Stimulated activated CD8-positive, alpha-beta memory T cell treated with anti-CD3 and anti-CD28 coated beads, Interleukin-15, amount 100 ng/mL, for 48 hours (primary cell): ENCODE measurements at places on chromosomes 12 and 14.

GRCh38 chr12:129659961-129660622, 243.7 kb downstream of the TMEM132D start:
- no peak for DNase-seq

DNA sequence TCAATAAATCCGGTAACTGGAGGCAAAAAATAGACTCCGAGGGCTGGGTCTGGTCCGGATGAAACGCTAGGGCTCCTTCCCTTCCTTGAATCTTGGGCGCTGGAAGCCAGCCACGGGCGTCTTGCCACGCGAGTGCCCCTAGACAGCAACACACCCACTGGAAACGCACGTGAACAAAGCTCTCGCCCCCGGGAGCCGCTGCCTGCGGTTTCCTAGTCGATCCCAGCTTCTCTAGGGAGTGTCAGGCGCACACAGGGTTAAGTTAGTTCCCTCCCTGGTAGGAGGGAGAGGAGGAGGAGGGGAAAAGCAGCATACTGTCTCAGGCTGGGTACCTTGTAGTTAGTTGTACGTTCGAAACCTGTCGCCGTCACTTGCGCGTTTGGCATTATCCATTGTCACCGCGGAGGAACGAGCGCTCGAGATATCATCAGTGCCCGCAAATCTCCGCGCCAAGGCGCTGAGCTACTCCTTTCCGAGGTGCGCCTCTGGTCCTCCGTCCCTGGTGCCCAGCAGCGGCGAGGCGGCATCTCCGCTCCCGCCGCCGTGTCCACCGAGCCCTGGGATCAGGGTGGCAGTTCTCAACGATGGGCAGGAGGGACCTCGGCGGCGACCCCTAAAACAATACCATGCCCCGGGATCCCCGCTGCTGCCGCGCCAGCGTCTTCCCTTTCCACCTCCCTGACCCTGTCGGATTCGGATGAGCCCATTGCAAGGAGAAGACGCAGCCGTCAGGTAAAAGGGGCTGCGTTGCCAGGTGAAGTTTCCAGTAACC, at the start of gene FLRT2:
Gene FLRT2, plus strand, starts transcription at position 342 of the 772 bp plus-strand sequence. CDS start 91,371 bp downstream, outside the sequence.
- DNase-seq = no peak

GRCh38 chr12:3204730-3205531, 127.8 kb downstream of the TSPAN9 start:
- DNase-seq = no peak

GRCh38 chr14:70785556-70785955, 23.8 kb downstream of the MAP3K9 start:
- DNase-seq = no peak

GRCh38 chr12:98453492-98453891, 61.9 kb upstream of the TMPO start:
- DNase-seq = no peak

- no peak for DNase-seq
Observed at GRCh38 chr14:85118274-85118673, 411.7 kb upstream of the FLRT2 start.

DNA sequence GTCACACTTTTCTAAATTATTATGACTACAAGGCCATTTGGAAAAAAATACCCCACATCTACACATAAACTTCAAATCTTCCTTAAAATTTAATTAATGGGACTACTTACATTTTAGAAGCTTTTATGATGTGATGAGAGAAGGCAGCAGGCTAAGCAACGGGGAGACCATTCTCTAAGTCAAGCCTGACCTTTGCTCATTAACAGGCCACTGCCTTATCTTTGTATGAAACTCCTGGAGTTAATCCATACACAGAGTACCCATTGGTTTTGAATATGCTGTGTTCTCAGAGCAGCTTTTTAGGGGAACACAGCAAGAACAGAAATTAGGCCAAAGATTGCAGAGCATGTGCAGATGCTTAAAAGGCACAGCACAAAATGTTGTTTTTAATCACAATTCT, 35.5 kb upstream of the LRIG3 start:
- DNase-seq = no peak

GRCh38 chr14:68401855-68402254, 391.0 kb downstream of the ZFP36L1 start:
- DNase-seq = no peak

- peak; percentile 32 for DNase-seq
Observed at GRCh38 chr14:102593061-102593824, 794 bp downstream of the RCOR1 start.

DNA sequence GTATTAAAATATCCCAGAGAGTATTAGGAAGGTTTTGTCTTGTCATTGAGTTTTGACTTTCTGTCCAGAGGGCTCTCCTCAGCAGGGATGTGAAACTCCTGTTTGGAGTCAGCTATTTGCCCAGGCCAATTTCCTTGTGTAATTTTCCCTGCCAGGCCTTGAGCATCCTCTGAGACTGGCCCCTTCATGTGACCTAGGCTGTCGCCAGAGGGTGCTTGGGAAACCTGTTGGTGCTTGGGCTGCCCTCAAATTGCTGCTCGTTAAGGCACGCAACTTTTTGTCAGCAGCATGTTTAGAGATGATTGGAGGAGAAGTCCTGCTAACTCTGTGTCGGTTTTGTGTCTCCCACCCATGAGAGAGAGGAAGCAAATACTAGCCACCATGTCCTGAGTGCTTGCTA, 39.1 kb downstream of the IQSEC3 start:
- DNase-seq = no peak

DNA sequence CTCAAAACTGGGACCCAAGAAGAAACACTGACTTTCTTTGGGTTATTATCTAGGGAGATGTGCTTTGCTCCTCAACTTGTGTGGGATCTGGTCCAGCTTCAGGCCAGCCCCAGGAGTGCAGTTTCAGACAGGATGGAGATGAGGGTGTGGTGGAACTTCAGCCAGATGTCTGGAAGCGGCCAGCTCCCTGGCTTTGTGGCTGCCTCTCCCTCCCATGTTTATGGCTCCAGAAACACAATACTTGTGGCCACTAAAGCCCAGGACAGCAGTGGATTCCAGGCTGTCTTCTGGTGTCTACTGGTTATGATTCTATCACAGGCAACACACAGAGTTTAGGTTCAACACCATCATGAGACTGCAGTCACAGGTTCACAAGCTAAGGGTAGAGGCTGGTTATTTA, 44.2 kb upstream of the EMP1 start:
- DNase-seq = no peak

- no peak for DNase-seq
Observed at GRCh38 chr12:39619316-39619659, 315 bp downstream of the ABCD2 start.

DNA sequence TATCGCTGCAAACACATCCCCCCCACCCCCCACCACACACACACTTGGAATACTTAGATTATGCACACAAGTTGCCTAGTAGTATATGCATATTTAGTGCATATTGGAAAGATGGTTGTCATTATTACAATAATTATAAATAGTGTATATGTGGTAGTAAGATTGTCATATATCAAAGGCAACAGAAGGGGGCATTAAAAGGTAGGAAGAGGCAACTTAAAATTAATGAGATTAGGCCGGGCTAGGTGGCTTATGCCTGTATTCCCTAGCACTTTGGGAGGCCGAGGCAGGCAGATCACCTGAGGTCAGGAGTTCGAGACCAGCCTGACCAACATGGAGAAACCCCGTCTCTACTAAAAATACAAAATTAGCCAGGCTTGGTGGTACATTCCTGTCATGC, 52.1 kb downstream of the GSC start:
- DNase-seq = no peak

- no peak for DNase-seq
Observed at GRCh38 chr12:101021911-101022388, 188.1 kb downstream of the SLC5A8 start.

GRCh38 chr12:53575502-53576249, 50.5 kb downstream of the ATF7 start:
- no peak for DNase-seq

GRCh38 chr14:72704502-72704901, 189.4 kb downstream of the DPF3 start:
- no peak for DNase-seq

DNA sequence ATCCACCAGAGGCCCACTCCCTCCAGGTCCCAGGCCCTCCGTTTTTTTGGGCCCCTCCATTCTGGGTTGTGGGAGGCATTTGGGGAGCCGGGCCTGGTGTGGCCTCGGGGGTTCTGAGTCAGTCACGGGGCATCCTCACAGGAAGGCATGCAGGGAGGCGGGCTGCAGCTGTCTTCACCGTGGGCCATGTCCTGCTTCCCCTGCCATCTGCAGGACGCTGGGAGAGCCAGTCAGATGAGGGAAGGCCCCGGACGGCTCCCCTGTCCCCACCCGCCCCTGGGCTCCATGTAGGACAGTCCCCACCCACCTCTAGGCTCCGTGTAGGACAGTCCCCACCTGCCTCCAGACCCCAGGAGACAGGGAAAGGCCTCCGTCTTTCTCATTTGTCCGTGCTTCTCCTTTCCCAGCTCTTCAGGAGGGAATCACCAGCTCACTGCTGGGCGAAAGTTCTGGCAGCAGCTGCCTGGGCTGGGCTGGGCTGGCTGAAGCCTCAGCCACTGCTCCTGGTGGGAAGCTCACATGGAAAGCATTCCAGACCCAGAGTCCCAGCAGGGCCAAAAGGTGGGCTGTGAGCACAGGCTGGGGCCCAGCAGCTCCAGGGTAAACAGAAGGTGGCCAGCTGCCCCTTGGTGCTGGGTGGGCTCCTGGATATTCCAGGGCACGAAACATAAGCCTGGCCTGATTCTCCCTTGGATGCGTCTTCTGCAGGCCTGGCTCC, 217.8 kb downstream of the KIF26A start:
- DNase-seq = no peak

DNA sequence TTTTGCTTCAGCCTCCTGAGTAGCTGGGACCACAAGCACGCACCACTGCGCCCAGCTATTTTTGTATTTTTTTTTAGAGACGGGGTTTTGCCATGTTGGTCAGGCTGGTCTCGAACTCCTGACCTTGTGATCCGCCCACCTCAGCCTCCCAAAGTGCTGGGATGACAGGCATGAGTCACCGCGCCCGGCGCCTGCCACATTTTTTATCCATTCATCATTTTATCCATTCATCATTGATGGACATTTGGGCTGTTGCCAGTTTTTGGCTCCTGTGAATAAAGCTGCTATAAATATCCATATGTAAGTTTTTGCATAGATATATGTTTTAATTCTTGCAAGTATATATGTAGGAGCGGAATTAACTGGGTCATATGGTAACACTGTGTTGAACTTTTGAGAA, 79.5 kb downstream of the DAAM1 start:
- no peak for DNase-seq

DNA sequence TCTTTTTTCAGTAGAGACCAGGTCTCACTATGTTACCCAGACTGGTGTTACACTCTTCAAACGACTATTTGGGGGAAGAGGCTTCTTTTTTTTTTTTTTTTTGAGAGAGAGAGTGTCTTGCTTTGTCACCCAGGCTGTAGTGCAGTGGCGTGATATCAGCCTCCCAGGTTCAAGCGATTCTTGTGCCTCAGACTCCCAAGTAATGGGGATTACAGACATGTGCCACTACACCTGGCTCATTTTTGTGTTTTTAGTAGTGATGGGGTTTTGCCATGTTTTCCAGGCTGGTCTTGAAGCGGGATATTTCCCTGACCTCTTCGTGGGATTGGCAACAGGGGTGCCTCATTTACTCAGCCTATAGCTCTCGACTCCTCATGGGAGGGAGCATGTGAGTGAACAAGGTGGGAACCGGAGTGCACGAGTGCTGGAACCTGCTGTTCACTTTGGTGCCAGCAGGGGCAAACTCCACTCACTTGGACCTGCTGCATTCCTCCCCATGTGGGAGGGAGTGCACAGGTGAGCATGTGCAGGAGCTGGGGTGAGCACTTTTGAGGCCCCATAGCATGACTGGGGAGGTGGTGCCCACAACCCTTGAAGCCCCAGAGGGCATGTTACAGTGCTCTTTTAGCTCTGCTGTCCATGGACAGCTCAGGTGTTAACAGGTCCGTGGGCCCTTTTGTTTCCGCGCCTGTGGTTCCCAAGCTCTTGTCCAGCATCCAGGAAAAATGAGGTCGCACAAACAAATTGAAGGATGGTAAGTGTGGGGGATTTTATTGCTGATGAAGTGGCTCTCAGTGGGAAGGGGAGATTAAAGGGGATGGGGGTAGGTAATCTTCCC, 79.1 kb upstream of the HECTD1 start:
- no peak for DNase-seq

- no peak for DNase-seq
Observed at GRCh38 chr12:65565601-65566560, 258.4 kb upstream of the HMGA2 start.

DNA sequence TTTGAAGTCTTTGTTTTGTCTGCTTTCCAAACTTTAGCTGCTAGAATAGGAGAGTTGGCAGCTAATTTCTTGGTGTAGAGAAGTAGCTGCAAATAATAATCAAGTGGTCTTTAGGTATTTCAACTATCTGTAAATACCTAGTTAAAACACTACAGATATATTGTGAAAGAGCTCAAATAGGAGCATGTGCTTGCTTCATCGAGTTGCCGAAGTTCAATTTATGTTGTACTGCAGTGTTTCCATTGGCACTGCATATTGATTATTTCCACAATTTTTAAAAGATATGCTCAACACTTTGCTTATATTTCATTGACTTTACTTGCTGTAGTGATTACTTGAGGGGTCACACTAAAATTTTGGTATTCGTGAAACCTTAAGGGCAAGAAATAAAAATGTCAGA, 131.6 kb upstream of the BMP4 start:
- no peak for DNase-seq

- DNase-seq = no peak
Observed at GRCh38 chr12:53214687-53215455, 7.8 kb upstream of the ITGB7 start.

DNA sequence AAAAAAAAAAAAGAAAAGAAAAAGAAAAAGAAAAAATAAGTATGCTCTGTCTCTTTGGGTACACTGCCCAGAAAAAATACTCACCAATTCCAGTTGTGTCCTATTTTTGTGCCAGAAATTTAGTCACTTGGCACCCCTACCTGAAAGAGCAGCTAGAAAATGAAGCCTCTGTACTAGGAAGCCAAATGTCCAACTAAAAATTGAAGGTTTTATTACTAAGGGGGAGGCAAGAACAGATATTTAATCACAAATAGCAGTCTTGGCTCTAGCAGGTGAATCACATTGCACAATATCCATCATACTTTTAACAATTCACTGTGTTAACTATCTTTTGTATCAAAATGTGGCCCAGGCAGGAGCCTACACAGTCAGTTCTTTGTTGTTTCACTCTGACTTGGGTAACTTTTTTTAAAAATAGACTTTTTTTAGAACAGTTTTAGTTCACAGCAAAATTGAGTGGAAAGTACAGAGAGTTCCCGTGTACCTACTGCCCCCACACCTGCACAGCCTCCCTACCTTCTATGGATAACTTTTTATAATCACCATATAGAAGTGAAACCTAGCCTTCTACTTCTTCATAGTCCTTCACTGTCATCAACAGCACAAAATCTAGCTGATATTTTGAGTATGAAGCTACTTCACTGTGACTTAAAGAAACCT, 87.1 kb upstream of the ATF7IP start:
- no peak for DNase-seq

DNA sequence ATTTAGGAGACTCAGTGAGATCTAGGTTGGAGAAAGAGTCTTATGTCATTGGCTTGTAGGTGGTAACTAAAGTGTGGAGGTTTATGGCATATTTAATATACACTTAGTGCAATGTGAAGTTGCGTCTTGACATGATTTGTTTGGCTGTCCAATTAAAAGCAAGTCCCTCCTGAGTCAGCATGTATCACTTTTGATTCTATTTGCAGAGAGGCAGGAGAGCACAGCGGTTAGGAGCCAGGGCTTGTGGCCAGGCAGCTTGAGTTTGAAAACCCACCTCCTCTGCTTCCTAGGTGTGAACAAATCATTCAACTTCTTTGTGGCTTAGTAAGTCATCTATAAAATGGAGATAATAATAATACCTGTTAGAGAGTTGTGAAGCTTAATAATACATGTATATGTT, 68.5 kb upstream of the OTX2 start:
- DNase-seq = no peak
